ENCODE measurements at places on chromosomes 2 and 18. TPM values are rescaled to one million over a fixed set of nuclear protein-coding genes. Genes with fewer than 3 reads are reported as not detected.

The PTPRN gene
- 0.49 TPM for total RNA-seq

The SERPINB8 gene
- total RNA-seq, result 7.8 TPM

The C1GALT1C1L gene
- 0.33 TPM for total RNA-seq

The GNLY gene
- total RNA-seq, result not detected

The CFAP221 gene
- 1.8 TPM for total RNA-seq

The DNAJC5G gene
- total RNA-seq, result not detected

The ALPI gene
- total RNA-seq, result not detected

The STAT1 gene
- total RNA-seq, result 94.4 TPM

The IL37 gene
- total RNA-seq, result not detected

The GPATCH11 gene
- 4.1 TPM for total RNA-seq

The METTL4 gene
- 4.9 TPM for total RNA-seq

The GALNT14 gene
- 217 TPM for total RNA-seq

The PARD3B gene
- total RNA-seq, result 2.0 TPM

The KCNG2 gene
- total RNA-seq, result not detected

The SETBP1 gene
- 0.98 TPM for total RNA-seq

The KIAA2012 gene
- not detected for total RNA-seq

The MFSD2B gene
- total RNA-seq, result 0.38 TPM

The GYPC gene
- total RNA-seq, result 164 TPM

The UCN gene
- total RNA-seq, result 0.65 TPM

The GLI2 gene
- 25.5 TPM for total RNA-seq

The IL1A gene
- total RNA-seq, result not detected

The ESPNL gene
- total RNA-seq, result 2.2 TPM

The EGR4 gene
- not detected for total RNA-seq
